Smooth muscle cell of bladder (primary cell): ENCODE measurements at places on chromosomes 5 and 9. TPM values are rescaled to one million over a fixed set of nuclear protein-coding genes. Genes with fewer than 3 reads are reported as not detected.

The SMIM33 gene
- total RNA-seq = not detected in 2 replicates

The EGFLAM gene
- 2.7 and 4.7 TPM in 2 replicates for total RNA-seq

The TCF7 gene
- 0.28 and 0.55 TPM in 2 replicates for total RNA-seq

The BTNL9 gene
- not detected in 2 replicates for total RNA-seq

The IFNK gene
- not detected in 2 replicates for total RNA-seq

The HSDL2 gene
- total RNA-seq = 78.8 and 114 TPM in 2 replicates

The SLC12A2 gene
- 15.2 and 25.0 TPM in 2 replicates for total RNA-seq

The FRRS1L gene
- total RNA-seq = 0.09 and 0.14 TPM in 2 replicates

The PCDHA5 gene
- under 0.01 and 0.09 TPM in 2 replicates for total RNA-seq

The ADGRV1 gene
- total RNA-seq = 0.18 and 0.28 TPM in 2 replicates

The BTNL3 gene
- not detected in 2 replicates for total RNA-seq

The IFNA21 gene
- total RNA-seq = not detected in 2 replicates

The SLC6A19 gene
- not detected in 2 replicates for total RNA-seq

The LCN15 gene
- total RNA-seq = not detected in 2 replicates

The DMRT3 gene
- total RNA-seq = not detected in 2 replicates

The ANKRD34B gene
- under 0.01 TPM in 1 of 2 replicates, not detected in the other for total RNA-seq

The OR1N2 gene
- not detected in 2 replicates for total RNA-seq

The GRXCR2 gene
- not detected in 2 replicates for total RNA-seq

The SH3PXD2B gene
- 23.0 and 27.2 TPM in 2 replicates for total RNA-seq

The NR4A3 gene
- total RNA-seq = 0.55 and 1.00 TPM in 2 replicates

The RNF44 gene
- total RNA-seq = 0.57 and 1.1 TPM in 2 replicates

The SCGB3A1 gene
- total RNA-seq = not detected in 2 replicates

The MARVELD2 gene
- 0.09 and 0.14 TPM in 2 replicates for total RNA-seq

The SPATA31D4 gene
- not detected in 2 replicates for total RNA-seq

The GLRA1 gene
- total RNA-seq = not detected in 2 replicates

The ETF1 gene
- total RNA-seq = 100 and 121 TPM in 2 replicates

The IRGM gene
- total RNA-seq = under 0.01 TPM in 1 of 2 replicates, not detected in the other

The HAND1 gene
- not detected in 2 replicates for total RNA-seq

The PCDHGA2 gene
- 2.7 and 2.8 TPM in 2 replicates for total RNA-seq

The CCL28 gene
- total RNA-seq = 0.43 and 1.5 TPM in 2 replicates

The SLC36A2 gene
- not detected in 2 replicates for total RNA-seq

The CTSV gene
- 0.28 and 0.37 TPM in 2 replicates for total RNA-seq

The SYK gene
- under 0.01 TPM in 2 replicates for total RNA-seq

The CNTLN gene
- total RNA-seq = 8.0 and 9.7 TPM in 2 replicates

The PCDHA1 gene
- under 0.01 TPM in 2 replicates for total RNA-seq

The ARSI gene
- 22.2 and 26.8 TPM in 2 replicates for total RNA-seq

The MAN2A1 gene
- total RNA-seq = 60.7 and 64.3 TPM in 2 replicates

The HMMR gene
- 4.2 and 5.5 TPM in 2 replicates for total RNA-seq

The ORM2 gene
- total RNA-seq = not detected in 2 replicates

The COL15A1 gene
- 164 and 267 TPM in 2 replicates for total RNA-seq

The PGM5 gene
- total RNA-seq = 4.5 and 14.9 TPM in 2 replicates

The SV2C gene
- total RNA-seq = not detected in 2 replicates

The KCNV2 gene
- total RNA-seq = not detected in 2 replicates

The C9orf78 gene
- total RNA-seq = 38.4 and 50.9 TPM in 2 replicates

The SNCAIP gene
- total RNA-seq = 14.2 and 19.4 TPM in 2 replicates
